ENCODE measurements at places on chromosomes 5 and 9.

DNA sequence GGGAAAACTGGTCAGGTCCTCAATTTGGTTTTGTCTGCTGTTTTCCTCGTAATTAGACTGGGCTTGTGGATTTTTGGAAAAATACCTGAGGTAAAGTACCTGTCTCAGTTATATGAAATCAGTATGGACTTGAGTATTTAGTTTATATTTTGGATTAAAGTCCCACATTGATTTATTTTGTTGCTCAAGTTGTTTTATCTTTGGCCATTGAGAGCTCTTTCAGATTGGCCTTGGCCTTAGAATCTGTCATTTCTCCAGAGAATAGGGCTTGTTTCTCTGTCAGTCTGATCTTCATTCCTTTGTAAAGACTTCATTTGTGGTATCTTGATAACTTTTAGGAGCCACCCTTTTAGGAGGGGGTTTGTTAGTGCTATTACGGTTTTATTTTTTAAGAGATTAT is 21.2 kb downstream of the UBAP1 start:
- DNase-seq: no peak

DNA sequence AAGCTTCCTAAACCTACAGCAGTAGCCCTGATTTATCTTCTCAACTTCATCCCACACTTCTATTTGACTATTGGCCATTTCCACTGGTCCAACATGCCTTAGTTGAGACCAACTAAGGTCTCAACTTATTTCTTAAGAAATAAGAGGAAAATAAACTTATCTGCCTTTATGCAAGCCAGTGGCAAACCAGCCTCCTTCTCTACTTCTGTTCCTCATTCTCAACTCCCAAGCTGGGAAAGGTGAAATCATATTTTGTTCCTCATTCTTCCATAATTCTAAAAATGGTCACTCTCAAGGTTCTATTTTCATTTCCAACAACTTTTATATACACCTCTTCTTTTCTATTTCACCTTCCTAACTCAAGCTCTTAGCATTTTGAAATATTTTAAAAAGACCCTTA is 149.6 kb upstream of the C9orf72 start:
- no peak for DNase-seq

GRCh38 chr9:21590058-21590996 is 108.2 kb upstream of the IFNE start:
- DNase-seq: no peak

DNA sequence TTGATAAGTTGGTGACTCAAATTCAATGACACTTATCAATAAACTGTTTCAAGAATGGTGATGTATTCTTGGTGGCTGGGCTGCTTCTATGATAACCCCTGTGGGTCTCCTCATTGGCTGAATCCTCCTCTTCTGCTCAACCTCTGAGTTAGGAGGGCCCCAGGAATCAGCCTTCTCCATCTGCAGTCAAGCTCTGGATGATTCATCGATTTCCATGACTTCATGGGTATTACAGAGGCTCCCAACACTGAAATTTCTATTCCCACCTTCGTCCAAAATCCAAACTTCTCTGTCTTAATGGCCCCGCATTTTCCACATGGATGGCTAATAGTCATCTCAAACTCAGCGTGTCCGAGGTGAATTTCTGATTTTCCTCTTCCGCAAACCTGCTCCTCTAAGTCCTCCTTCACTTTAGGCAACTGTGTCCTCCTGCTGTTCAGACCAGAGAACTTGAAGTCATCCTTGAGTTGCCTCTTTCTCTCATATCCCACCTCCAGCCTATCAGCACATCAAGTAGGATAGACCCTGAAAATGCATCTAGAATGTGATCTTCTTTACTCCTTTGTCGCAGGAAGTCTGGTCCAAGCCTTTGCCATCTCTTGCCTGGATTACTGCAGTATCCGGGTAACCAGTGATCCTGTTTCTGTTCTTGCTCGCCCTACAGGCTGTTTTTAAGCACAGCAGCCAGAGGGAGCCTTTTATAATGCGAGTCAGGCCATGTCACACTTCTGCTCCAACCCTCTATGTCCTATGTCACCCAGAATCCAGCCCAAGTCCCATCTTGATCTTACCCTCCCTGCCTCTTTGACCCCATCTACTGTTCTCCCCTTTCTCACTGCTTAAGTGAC is 41.4 kb upstream of the IL7R start:
- no peak for DNase-seq

DNA sequence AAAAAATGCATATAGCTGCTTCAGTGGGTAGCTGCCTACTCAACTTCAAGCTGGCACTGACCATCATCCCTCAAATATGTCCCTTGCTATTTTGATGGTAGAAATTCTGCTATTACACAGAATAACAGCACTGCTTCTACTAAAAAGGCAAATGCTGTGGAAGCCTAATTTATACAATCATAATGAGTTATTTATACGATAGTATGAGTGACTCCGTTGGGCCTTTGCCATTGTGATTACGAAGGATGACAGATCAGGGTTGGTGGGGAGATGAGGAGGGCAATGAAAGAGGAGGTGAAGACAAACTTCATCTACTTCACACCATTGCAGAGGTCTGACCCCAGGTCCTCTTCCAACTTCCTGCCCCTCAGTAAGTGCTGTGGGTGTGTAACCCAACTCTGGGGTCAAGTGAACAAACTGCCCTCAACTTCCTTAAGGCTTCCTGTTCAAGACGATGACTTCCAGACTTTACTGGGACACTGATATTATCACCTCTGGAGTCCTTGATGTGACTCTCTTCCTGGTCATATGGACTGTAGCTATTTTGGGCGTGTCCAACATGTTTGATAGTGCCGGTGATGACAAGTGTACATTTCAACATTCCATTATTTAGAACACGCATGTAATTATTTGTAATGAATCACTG is 74.1 kb upstream of the RPS23 start:
- no peak for DNase-seq
